WERI-Rb-1 (cell line): ENCODE measurements at places on chromosomes 1 and 21.

DNA sequence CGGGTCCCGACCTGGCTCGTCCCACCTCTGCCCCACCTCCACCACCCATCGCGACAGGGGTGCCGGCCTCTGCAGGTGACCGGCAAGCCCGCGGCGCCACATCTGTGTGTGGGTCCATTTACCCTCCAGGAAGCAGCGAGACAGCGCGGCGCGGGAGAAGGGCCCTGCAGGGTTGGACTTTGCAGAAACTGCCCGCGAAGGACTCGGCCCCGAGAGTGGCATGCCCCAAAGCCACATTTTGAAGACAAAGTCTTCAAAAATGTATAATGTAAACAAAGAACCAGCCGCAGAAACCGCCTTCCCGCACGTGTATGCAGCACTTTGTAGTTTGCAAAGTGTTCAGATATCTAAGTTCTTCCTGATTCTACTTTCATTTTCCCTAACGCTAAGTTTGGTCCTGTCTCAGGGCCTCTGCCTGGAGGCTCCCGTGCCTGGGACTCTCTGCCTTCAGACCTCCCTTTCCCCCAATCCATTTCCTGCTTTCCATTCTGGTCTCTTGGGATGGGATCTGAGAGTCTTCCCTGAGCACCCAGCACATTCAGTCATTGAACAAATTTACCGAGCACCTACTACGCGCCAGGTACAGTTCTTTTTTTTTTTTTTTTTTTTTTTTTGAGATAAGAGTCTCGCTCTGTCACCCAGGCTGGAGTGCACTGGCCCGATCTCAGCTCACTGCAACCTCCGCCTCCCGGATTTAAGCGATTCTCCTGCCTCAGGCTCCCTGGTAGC is 524 bp upstream of the TMCO4 start:
- DNase-seq, result peak; percentile 41

DNA sequence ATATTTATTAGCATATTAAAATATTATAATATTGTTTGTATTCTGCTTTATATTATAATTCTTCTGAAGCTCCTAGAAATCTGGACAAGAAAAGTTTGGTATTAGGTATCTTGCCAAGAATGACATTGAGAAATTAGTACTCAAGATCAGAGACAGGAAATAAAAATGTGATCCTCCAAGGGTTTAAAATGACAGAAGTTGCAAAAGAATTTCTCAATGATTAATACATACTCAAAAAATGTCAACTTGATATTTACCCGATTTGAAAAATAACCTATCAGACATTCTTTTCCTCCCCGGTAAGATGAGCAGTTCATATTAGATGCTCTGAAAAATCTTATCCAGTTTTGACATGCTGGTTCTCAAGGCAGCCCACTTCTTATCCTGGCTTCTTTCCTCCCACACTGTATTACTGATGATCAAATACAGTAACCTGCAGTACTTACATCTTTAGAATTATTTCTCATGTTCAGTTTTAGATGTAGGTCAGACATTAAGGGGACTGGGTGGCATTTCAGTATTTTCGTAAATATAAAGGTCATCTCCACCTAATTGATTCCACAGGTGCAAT is 55.3 kb downstream of the CACHD1 start:
- no peak for DNase-seq

GRCh38 chr1:238999944-239000343 is 386.4 kb upstream of the CHRM3 start:
- peak; percentile 32 for DNase-seq

DNA sequence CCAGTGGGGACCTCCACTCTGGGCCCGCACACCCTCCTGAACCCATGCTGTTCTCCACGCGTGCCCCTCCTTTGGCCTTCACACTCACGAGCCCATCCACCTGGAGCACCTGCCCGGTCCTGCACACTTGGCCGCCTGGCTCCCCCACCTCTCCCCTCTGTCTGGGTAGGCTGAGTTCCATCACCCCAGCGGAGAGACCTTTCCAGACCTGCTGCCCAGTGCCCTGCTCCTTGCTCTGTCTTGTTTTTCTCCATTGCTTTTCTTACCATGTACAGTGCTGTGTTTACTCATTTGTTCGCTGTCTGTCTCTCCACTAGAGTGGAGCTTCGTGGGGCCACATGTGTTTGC is 351.0 kb upstream of the VAMP3 start:
- DNase-seq, result no peak
